Inflammatory macrophage (primary cell): ENCODE measurements at places on chromosomes 6 and 20.

DNA sequence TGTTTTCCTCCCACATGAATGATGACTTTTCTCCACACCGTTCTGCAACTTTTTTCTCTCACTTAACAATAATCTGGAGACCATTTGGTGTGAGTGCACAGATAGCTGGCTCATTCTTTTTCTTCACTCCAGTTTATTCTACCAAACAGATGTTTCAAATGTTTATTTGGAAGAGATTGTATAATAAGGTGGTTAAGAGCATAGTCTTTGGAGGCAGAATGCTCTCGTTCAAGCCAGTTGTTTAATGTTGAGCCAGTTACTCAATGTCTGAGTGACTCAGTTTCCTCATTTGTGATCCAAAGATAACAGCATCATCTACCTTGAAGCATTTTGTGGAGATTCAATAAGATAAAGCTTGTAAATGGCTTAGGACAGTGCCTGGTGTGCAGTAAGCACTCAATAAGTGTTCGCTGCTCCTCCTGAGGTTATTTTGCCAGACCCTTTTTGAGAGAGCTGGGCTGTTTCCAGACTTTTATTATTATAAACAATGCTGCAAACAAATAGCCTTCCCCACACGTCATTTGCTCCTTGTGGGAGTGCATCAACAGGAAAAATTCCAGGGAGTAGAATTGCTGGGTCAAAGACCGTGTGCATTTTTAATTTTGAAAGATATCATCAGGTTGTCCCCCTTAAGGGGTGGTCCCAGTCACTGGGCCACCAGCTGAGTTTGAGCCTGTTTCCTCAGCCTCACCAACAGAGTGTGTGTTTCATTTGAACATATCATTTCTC is 70.6 kb downstream of the VEGFA start:
- DNase-seq, result no peak

- no peak for DNase-seq
These were observed 2.2 kb downstream of the KCNG1 start for GRCh38 chr20:51020657-51021056.

DNA sequence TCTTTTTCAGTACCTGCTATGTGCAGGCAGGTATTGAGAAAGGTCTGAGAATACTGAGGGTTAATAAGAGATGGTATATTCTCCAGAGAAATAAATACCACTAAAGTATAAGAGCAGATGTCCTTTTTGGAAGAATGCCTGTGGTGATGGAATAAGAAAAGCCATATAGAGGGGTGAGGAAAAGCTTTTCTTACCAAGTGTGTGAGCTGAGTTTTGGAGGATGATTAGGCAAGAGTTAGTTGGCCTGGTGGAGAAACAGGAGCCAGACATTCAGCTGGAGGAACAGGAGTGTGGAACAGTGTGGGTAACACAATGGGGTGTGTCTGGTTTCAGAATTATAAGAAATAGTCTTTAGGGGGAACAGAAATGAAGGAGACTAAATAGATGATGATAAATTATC is 19.9 kb downstream of the ZNF451 start:
- DNase-seq, result no peak

DNA sequence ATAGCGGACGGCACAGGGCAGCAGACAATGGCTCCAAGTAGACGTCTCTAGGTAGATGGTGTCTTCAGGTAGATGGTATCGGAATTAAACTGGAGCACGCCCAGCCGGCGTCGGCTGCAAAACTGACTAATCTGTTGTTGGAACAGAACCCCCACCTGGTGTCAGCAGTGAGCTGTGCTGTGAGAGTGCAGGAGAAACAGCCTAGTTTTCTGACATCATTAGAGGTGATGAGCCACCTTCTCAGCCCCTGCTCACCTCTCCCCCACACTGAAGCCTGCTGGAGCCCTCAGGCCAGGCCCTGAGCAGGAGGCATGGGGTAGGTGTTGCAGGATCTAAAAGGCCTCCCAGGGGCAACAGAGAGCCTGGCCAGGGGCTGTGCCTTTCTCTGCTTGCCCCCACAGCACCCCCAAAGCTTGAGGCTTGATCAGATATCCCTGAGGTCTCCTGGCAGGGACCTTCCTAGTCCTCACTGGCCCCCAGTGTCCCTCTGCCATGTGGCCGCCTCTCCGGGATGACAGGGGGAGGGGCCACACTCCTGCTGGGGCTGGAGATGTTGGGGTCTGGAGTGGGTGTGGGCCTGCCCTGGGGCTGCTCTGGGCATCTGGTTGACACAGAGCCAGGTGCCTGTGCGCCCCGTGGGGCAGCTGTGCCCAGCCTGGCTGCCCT is 6.9 kb upstream of the HELZ2 start:
- peak; percentile 60 for DNase-seq

DNA sequence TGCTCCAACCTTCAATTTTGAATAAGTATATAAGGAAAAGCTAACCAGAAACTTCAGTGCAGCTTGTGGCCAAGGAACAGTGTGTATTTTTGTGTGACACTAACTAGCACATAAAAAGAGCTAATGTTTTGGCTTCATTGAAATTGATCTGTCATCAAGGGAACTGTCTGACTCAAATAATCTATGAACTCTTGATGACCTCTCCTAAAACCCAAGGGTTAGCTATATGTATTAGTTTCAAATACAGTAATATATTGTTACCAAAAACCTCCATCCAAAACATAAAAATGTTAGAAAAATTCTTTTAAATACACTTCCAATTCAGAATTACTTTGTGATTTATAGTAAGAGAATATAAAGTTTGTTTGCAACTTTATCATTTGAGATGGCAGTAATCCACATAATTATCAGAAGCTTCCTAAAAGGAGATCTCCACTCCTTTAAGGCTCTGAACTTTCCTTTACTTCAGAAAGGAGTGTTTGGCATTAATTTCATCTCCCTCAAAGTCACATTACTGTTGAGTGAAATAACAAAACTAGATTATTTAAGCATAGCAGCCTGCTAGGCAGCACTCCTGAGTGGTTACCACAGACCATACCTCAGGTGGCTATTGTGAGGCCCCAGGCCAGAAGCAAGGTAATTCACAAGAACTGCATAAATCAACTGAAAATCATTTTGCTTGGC is 46.3 kb upstream of the HSF2 start:
- DNase-seq, result no peak

DNA sequence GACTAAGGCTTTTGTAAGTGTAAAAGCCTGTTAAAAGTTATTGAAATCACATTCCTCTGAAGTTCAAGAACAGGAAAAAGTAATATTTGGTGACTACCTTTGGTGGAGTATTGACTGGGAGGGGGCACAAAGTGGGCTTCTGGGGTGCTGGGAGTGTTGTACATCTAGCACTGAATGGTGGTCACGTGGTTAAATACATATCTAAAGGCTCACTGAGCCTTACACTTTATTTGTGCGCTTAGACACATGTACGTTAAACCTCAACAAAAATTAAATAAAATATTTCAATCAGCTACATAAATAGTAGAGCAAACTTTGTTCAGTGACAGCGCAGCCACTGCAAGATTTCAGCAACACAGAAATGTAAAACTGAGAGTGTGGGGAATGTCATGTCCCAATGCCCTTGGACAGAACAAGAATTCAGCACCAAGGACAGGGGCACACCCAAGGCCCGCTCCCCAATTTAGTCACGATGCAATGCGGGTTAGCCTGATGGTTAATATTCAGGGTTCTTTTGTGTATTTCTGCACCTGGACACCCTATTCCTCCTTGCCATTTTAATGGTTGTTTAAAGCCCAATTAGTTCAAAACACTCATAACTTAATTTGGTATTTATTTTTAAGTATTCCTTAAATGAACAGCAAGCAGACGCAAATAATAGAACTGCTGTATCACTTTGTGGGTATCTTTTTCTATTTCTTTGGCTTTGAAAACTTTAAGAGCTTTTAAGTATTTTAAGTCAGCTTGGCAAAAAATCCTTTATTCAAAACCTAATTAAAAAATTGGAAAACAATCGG is 37.4 kb downstream of the ANGPT4 start:
- DNase-seq, result no peak

DNA sequence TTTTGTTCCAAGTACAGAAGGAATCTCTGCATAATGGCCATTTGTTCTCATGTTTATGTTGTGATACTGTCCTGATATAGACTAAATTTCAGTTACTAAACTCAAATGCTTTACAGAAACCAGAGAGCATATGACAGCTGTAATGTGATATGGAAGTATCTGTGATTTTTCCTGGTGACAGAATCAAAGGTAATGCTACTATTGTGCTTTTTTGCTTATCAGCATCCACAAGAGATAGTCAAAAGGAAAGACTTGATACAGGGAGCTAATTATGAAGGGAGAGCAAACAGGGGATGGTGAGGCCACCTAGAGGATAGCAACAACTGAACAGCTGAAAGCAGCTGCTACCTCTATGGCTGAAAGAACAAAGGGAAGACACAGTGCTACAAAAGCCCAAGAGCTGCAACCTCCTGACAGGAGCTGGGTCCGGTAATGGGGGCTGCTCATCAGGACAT is 181.4 kb downstream of the PHF3 start:
- DNase-seq, result no peak

- DNase-seq, result no peak
These were observed 95.1 kb upstream of the RNF217 start for GRCh38 chr6:124867121-124867520.

GRCh38 chr20:17066902-17067301 is 159.9 kb upstream of the PCSK2 start:
- DNase-seq, result no peak

GRCh38 chr6:90356012-90356421 is 59.4 kb upstream of the BACH2 start:
- DNase-seq, result no peak

DNA sequence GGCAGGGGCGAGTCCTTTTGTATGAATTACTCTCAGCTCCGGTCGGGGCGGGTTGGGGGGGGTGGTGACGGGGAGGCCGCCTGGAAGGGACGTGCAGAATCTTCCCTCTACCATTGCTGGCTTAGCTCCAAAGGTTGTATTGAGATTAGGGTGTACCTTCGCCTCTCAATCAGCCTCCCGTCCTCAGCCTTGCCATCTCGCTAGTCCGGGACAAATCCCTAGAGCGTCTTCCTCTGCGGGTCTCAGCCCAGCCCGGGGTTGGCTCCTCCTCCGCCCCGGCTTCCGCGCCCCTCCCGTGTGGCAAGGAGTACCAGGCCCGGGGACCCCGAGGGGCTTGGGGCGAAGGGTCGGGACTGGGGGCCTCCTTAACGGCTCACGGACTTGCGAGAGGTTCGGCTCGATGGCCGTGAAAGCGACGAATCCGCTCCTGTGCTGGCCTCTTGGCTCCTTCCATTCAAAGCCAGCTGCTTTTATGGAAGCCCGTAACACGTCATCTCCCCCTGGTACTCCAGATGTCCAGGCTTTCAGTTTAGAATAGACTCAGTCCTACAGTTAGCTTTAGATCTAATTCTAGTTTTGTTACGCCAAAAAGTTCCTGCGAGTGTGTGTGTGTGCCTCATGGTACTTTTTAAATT is 636 bp upstream of the EEF1A1 start:
- DNase-seq, result peak; percentile 64

DNA sequence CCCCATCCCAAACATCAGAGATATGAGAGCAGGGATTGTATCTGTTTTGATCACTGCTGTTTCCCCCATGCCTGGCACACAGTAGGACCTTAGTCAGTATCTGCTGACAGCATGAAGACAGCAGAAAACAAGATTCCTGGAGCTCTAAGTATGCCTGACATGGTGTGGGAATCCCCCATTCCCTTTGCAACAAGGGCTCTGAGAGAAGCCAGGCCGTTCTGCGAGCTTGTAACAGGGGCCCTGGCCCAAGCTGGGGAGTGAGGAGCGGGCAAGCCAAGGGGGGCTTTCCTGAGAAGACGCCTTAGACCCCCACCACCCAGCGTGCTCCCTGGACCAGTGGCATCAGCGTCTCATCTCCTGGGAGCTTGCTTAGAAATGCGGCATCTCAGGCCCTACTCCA is 25.2 kb downstream of the PREX1 start:
- no peak for DNase-seq

GRCh38 chr20:44394702-44395460 is 39.4 kb downstream of the HNF4A start:
- DNase-seq, result no peak

DNA sequence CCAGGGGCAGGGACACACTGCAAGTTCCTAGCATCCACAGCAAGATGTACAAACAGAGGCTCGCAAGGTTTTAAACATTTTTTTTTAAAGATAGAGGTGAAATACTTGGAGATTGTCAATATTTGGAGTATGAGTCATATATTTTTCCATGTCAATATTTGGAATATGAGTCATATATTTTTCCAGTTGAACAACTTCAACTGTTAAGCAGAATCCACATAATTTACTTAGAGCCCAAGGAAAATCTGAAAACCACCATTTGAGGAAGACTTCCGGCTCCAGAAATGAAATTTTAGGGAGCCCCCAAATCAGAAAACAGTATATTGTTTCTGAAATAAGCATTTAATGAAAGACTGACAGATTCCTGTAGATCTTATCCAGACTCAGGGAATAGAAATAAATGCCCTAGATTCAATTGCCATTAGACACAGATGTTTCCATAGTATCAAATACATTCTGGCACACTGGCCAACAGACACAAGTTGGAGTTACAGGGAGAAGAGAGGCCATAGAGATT is 51.6 kb upstream of the FAM184A start:
- no peak for DNase-seq

GRCh38 chr6:132100388-132100990 is 149.3 kb upstream of the CCN2 start:
- DNase-seq, result no peak

DNA sequence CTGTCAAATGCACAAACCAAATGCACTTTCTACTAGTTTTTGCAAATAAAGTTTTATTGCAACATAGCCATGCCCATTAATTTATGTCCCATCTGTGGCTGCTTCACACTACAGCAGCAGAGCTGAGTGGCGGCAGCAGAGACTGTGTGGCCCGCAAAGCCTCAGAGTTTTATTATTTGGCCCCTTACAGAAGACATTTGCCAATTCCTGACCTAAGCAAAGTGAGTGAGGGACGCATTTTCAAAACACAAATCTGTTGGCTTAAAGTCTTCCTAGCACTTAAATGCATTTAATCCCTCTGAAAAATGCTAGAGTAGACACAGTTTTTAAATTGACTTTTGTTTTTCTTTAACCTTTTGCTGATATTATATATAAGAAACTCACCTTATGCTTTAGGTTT is 126.4 kb downstream of the PHACTR3 start:
- DNase-seq, result no peak
